ENCODE measurements at places on chromosomes 12 and 14.
A peak's percentile ranks its signal among the peaks of the same experiment; 100 is the strongest.

- DNase-seq, result no peak
Observed at GRCh38 chr14:93285044-93285443, 47.8 kb downstream of the BTBD7 start.

GRCh38 chr14:77022236-77022852 is 6.2 kb downstream of the IRF2BPL start:
- DNase-seq, result no peak

DNA sequence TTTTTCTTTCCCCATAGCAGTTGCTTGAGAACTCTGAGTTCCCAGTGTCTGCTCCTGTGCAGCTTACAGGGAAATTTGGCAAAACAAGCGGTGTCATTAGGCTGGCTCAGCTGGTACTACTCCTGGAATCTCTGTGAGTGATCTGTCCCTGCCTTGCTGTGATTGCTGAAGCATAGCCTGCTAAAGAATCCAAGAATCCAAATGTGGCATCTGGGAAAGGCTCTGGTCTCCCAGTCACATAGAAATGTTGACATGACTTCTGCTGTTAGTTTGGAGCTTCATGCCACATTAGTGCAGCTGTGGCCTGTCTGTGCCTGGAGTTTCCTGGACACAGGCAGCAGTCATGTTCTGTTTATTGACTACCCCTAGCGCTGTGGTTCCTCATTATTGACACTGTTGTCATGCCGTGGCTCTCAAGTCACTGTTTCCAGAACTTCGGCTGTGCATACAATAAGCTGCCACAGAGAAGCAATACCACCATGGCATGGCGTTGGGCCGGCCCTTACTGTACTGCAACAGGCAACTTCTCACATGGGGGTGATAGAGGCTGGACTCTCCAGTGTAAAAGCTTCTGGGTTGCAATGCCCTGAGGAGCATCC is 166.8 kb downstream of the MYRFL start:
- peak; percentile 2 for DNase-seq

- DNase-seq, result no peak
Observed at GRCh38 chr12:5456906-5457305, 25.0 kb downstream of the NTF3 start.

DNA sequence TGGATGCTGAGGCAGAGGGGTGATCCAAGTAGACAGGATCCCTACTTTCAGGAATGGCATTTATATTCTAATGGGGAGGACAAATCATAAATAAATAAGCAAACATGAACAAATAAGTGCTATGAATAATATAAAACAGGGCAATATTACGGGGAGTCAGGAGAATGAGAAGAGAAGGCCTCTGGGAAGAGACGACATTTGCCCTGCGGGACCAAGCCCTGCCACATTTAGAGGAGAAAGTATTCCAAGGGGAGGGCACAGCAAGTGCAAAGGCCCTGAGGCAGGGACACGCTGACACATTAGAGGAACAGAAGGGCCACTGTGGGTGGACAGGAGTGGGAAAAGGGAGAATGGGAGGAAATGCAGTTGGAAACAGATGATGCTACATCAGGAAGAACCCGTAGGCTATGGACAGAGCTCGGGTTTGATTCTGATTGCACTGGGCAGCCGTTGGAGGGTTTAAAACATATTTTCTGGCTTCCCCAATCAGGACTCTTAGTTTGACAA is 1.3 kb downstream of the RNFT2 start:
- DNase-seq, result no peak
